ENCODE measurements at places on chromosomes 4 and X.

GRCh38 chr4:2359591-2360395, 58.7 kb downstream of the ZFYVE28 start:
- peak; percentile 20 for DNase-seq

DNA sequence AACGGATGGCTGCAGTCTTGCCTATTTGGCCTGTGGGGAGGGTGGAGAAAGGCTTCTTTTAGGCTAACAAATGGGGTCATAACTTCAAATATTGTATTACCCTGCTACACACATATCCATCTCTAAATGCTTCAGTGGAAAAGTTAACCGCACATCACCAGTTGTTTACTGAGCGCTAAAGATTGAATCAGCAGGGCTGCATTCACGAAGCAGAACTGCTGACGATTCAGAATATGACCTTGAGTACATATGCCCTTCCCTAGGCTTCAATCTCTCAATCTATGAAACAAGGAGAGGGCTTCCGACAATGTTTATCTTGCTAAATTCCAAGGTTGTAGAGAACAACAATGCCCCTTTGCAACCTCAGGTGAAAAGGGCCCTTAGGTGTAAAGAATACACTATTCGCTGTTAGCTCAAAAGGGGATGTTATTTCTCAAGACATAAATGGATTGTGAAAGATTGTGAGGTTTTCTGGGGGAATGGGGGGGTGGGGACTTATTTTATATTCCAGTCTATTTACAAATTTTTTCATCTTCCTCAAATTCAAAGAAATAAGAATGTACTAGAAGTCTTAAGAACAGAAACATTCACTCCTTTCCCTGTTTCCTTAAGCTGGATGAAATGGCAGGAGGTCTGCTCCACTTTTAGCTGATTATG, 2.6 kb upstream of the ATP6AP2 start:
- DNase-seq = no peak

- no peak for DNase-seq
These were observed 117.4 kb upstream of the LIMCH1 start for GRCh38 chr4:41420541-41420940.

- DNase-seq = no peak
These were observed 327.3 kb downstream of the MAPK10 start for GRCh38 chr4:86032476-86033022.

DNA sequence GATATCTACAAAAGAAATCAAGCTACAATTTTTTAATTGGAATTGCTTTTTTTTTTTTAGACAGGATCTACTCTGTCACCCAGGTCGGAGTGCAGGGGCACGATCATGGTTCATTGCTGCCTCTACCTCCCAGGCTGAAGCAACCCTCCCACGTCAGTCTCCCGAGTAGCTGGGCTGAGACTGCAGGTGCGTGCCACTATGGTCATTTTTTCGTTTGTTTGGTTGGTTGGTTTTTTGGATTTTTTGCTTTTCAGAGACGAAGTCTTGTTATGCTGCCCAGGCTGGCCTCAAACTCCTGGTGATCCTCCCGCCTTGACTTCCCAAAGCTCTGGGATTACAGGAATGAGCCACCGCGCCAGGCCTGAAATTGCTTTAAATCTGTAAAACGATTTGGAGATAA, 15.6 kb downstream of the RGN start:
- no peak for DNase-seq
